Memory B cell (primary cell): ENCODE measurements at places on chromosomes 12 and 14.

DNA sequence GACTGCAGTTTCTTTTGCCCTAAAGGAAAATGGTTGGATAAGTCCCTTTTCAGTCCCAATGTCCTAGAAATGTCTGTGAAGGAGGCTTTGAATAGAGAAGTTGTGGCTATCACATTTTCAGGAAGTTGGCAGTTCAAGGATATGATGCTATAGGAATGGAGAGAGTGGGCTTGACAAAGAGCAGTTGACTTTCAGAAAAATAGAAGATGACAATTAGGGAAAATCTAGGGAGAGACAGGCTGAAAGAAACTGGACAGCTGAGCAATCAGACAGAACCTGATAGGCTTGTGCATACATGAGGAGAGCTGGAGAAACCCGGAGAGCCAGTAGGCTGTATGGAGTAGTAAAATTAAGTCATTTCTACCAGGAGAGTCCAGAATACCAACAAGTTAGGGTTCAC, 50.5 kb downstream of the LMNTD1 start:
- DNase-seq, result no peak

GRCh38 chr14:103073367-103073875, 10.6 kb upstream of the LBHD2 start:
- DNase-seq, result no peak

GRCh38 chr14:93011650-93012325, 88.8 kb downstream of the CHGA start:
- DNase-seq, result no peak

DNA sequence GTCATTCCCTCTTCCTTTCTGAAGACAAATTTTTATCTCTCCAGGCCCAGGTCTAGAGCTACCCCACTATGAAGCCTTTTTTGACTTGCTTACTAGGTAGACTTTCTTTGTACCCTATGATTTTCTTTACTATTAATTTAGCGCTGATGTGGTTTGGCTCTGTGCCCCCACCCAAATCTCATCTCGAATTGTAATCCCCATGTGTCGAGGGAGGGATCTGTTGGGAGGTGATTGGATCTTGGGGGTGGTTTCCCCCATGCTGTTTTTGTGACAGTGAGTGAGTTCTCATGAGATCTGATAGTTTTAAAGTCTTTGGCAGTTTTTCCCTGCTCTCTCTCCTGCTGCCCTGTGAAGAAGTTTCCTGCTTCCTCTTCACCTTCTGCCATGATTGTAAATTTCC, 118.1 kb downstream of the SLC38A1 start:
- no peak for DNase-seq

GRCh38 chr14:89146274-89146673, 270.8 kb downstream of the FOXN3 start:
- DNase-seq, result no peak

GRCh38 chr14:51520087-51520486, 131.6 kb upstream of the FRMD6 start:
- DNase-seq, result no peak
